NT2/D1 (cell line): ENCODE measurements at places on chromosomes 12 and 14.

DNA sequence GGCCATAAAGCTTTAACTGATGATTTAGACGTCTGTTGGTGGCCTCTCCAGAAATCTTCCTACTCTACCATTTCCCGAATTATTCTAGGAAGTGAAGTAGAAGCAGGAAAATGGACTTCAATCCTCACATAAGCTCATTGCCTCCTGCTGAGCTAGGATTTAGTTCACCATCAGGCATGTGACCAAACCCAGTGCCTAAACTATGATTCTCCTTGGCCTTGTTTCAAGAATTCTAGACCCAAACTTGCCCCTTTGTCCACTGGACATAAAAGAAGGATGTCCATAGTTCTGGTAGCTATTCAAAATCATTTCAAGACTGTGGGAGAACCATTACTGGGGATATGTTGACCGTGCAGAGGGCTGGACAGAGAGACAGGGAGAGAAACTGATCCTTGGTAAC is 105.8 kb downstream of the C12orf50 start:
- no peak for DNase-seq

GRCh38 chr14:78302841-78303240 is 132.7 kb downstream of the NRXN3 start:
- DNase-seq = no peak

- DNase-seq = no peak
Measured at GRCh38 chr14:33734387-33734786, 216.5 kb downstream of the EGLN3 start.

DNA sequence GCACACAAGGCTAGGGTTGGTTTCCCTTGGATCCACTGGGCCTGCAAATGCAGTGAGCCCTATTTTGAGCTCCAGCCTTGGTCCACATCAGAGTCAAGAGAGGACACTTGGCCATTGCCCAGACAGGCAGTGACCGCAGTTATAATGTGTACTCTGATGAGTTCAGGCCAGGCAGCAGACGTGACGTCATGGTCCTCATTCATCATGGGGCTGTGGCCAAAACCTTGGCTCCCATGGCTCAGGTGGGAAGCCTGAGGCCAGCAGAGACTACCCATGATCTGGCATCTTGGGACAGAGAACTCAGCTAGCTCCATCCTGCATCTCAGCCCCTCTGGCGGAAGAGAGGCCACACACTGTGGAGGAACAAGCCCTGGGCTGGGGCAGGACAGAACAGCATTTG is 16.4 kb downstream of the TMEM63C start:
- DNase-seq = no peak

DNA sequence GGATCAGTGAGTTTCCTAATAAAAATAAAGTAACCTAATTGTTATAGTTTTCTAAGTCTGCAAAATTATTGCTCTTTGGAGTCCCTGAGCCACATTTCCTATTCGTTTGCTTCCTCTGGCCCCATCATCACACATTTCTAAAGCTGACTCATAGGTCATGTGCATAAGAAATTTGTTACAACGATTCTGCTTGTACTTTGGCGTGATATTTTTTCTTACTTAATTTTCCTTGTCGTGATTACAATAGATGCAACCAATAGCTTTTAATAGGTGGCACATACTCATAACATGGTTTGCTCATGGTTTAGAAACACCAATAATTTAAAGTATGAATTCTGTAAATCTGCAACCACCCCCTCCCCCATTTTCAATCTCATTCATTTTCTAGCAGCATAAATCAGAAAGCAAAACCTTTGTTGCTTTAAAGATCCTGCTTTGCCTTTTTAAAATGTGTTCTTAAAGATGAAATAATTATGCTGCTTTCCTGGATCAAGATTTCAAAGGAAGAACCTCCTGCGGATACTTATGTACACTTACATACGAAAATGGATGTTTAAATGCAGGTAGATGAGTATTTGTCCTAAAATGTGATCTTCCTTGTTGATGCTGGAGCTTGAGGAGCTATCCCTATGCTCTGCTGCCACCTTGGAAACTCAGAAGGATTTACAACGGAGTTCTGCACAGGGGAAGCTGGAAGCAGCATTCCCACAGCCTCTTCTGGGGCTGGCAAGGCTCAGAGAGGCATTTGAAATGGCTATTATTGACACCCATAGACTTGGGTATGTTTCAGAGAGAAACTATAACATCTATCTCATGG is 1.7 kb upstream of the FLRT2 start:
- DNase-seq = no peak

GRCh38 chr14:71714225-71714624 is 218.0 kb upstream of the RGS6 start:
- DNase-seq = no peak

DNA sequence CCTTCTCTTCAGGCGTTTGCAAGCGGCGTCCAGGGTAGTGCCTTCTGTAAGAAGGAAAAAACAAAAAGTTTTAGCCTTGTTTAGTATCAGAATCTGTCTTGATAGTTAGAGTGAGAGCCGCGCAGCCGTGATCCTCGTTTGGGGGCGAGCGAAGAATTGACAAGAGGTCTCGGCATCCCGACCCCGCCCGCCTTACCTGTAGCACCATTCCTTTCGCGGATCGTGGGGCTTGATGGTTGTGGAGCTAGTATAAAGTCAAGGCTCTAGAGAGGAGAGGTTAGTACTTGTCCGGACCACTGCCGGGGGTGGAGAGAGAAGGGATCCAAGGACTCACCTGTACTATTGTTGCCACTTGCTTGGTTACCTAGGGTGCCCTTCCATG is 494 bp downstream of the TMTC3 start:
- DNase-seq = no peak

GRCh38 chr14:26319139-26319864 is 278.5 kb downstream of the NOVA1 start:
- DNase-seq = no peak

DNA sequence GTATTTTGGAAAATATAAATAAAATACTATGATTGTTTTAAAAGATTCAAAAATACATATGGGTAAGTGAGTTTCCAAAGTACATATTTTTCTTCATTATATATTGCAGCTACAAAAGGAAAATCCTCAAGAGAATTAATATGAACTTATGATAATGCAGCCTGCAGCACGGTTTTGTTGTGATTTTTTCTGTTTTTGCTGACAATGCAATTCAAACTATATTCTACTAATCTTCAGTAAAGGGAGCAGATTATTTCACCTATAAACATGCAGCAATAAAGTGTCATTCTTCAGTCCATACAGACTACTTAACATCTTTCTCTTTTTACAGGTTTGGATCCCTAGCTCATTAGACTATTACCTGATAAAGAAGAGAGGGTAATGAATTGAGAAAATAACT is 582.1 kb upstream of the MGAT4C start:
- no peak for DNase-seq

- no peak for DNase-seq
Measured at GRCh38 chr12:130487636-130488357, 150.1 kb downstream of the PIWIL1 start.

DNA sequence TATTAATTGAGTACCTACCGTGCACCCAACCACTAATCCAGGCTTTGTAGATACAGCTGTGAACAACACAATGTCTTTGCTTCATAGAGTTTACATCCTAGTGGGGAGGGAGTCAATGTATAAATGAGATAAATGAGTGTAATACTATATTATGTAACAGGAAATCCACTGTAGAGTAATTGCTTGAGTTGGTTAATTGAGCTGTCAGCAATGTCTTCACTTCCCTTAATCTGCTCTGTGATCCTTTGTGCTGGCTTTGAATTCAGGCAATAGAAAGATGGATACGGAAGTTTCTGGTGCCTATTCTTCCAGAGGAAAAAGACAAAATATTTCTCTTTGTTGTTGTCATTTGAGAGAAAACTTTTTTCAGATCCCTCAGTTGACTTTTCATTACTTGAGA is 104.0 kb upstream of the SLC16A7 start:
- DNase-seq = no peak

- DNase-seq = no peak
Measured at GRCh38 chr12:52600071-52600470, 1.2 kb downstream of the KRT72 start.
